ENCODE measurements at places on chromosomes 3 and 15. TPM values are rescaled to one million over a fixed set of nuclear protein-coding genes. Genes with fewer than 3 reads are reported as not detected.

The DAZL gene
- not detected for total RNA-seq

The SEMA3F gene
- 38.1 TPM for total RNA-seq

The BNC1 gene
- not detected for total RNA-seq

- DNase-seq, result peak; percentile 97
- H3K27me3 ChIP-seq, result peaks cover 7% of the 10 kb centered on the region
- H3K4me3 ChIP-seq, result peak within 1 kb of the TSS; percentile 95
- peaks cover 20% of the 10 kb centered on the region for H3K36me3 ChIP-seq
- no peaks in the 10 kb centered on the region for H3K4me1 ChIP-seq
- peak within 1 kb of the TSS; percentile 55 for H3K27ac ChIP-seq
These were observed at the start of gene JAGN1 for GRCh38 chr3:9890249-9891071. TSS of gene JAGN1 (plus strand) at chr3:9890610. CDS start at chr3:9890723, 113 bp downstream.

GRCh38 chr3:195394024-195394423 lies 48.8 kb downstream of the ACAP2 start:
- H3K27me3 ChIP-seq, result no peaks in the 10 kb centered on the region
- peaks cover 17% of the 10 kb centered on the region for H3K36me3 ChIP-seq
- no peaks in the 10 kb centered on the region for H3K4me1 ChIP-seq
- DNase-seq, result no peak
- H3K27ac ChIP-seq, result no peak overlapping the region

GRCh38 chr3:164194842-164195241 lies 883.5 kb downstream of the SI start:
- H3K27me3 ChIP-seq, result no peaks in the 10 kb centered on the region
- no peak overlapping the region for H3K27ac ChIP-seq
- DNase-seq, result no peak
- peaks cover 92% of the 10 kb centered on the region for H3K36me3 ChIP-seq

GRCh38 chr3:127419182-127419581 lies 131.3 kb upstream of the PRR20G start:
- no peaks in the 10 kb centered on the region for H3K27me3 ChIP-seq
- no peaks in the 10 kb centered on the region for H3K36me3 ChIP-seq
- peak; percentile 46 for DNase-seq
- no peak overlapping the region for H3K27ac ChIP-seq

GRCh38 chr3:30941342-30941741 lies 46.9 kb upstream of the GADL1 start:
- no peak overlapping the region for H3K27ac ChIP-seq
- DNase-seq, result no peak
- H3K27me3 ChIP-seq, result no peaks in the 10 kb centered on the region

- DNase-seq, result no peak
- H3K36me3 ChIP-seq, result no peaks in the 10 kb centered on the region
- no peaks in the 10 kb centered on the region for H3K27me3 ChIP-seq
- no peak overlapping the region for H3K27ac ChIP-seq
These were observed 474.7 kb upstream of the ALCAM start for GRCh38 chr3:104892044-104892443.

All from endodermal cell (in vitro differentiated cells).